ENCODE measurements at places on chromosomes 7 and 10. TPM values are rescaled to one million over a fixed set of nuclear protein-coding genes. Genes with fewer than 3 reads are reported as not detected.

The SLC29A3 gene
- total RNA-seq, result 5.9 TPM

The IFRD1 gene
- total RNA-seq, result 45.7 TPM

DNA sequence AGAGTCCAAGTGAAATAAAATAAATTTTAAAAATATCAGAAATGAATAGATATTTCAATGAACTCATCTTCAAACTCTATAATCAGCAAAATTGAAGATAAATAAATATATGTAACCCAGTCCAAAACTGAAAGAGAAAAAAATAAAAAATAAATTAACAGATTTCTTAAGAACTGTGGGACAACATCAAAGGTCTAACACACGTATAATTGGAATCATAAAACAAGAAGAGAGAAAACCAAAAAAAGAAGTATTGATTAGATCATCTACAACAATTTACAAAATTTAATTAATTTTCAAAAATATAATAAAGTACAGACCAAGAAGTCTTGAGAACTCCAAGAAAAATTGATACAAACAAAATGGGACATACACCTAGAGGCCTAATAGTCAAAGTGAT lies 625.8 kb upstream of the SORCS1 start:
- no peak overlapping the region for H3K27ac ChIP-seq
- no peak overlapping the region for H3K4me3 ChIP-seq
- DNase-seq, result no peak
- H3K27me3 ChIP-seq, result peaks cover 3% of the 10 kb centered on the region
- H3K36me3 ChIP-seq, result no peaks in the 10 kb centered on the region

- H3K4me1 ChIP-seq, result no peaks in the 10 kb centered on the region
- no peak overlapping the region for H3K4me3 ChIP-seq
- H3K27me3 ChIP-seq, result no peaks in the 10 kb centered on the region
- no peak for DNase-seq
These were observed 486.5 kb downstream of the CALN1 start for GRCh38 chr7:71925663-71926062.

GRCh38 chr10:47438857-47439474 lies 44.9 kb downstream of the ANXA8 start:
- H3K4me1 ChIP-seq, result no peaks in the 10 kb centered on the region
- H3K4me3 ChIP-seq, result no peak overlapping the region
- H3K36me3 ChIP-seq, result no peaks in the 10 kb centered on the region
- H3K27me3 ChIP-seq, result no peaks in the 10 kb centered on the region
- no peak overlapping the region for H3K27ac ChIP-seq

GRCh38 chr10:35136263-35136815 lies 9.7 kb downstream of the CREM start:
- no peaks in the 10 kb centered on the region for H3K4me1 ChIP-seq
- H3K27me3 ChIP-seq, result no peaks in the 10 kb centered on the region
- no peaks in the 10 kb centered on the region for H3K36me3 ChIP-seq
- H3K4me3 ChIP-seq, result no peak overlapping the region
- H3K27ac ChIP-seq, result no peak overlapping the region

DNA sequence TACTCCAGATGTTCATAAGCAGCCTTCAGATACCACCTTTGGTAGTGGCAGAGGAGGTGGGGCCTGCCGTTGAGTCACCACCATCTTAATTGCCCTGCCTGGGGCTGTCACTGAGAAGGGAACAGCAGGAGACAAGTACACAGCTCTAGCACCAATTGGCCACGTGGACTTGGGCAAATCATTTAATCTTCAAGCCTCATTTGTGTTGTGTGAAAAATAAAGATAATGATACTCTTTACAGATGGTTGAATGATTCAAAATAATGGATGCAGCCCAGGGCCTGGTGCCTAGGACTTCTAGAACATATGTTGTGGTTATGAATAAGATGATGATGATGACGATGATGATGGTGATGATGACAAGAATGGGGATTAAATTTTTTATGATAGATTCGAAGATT lies 111.9 kb upstream of the ADAM12 start:
- no peaks in the 10 kb centered on the region for H3K4me1 ChIP-seq
- no peak overlapping the region for H3K4me3 ChIP-seq
- no peak overlapping the region for H3K27ac ChIP-seq
- no peaks in the 10 kb centered on the region for H3K36me3 ChIP-seq
- peak; percentile 68 for DNase-seq

The CFAP58 gene
- 0.83 TPM for total RNA-seq

DNA sequence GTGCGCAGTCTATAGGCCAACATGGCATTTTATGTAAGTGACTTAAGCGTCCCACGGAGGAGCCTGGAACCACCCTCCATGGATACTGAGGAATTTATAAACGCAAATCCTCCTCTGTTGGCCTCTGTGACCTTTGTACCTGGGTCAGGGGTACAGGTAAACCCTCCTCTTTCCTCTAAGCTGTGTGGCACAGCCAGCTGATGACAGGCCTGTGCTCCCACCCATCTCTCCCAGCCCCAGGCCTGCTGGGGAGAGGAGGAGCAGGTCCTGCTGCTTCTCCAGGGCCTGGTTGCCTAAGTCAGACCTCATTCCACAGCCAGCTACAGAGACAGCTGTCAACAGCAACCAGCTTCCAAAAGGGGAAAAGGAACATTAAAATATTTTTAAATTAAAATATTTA lies 5.0 kb downstream of the AVPI1 start:
- no peak for DNase-seq
- no peaks in the 10 kb centered on the region for H3K27me3 ChIP-seq
- no peak overlapping the region for H3K4me3 ChIP-seq
- peaks cover 28% of the 10 kb centered on the region for H3K36me3 ChIP-seq
- H3K27ac ChIP-seq, result peak overlapping the region; percentile 40

DNA sequence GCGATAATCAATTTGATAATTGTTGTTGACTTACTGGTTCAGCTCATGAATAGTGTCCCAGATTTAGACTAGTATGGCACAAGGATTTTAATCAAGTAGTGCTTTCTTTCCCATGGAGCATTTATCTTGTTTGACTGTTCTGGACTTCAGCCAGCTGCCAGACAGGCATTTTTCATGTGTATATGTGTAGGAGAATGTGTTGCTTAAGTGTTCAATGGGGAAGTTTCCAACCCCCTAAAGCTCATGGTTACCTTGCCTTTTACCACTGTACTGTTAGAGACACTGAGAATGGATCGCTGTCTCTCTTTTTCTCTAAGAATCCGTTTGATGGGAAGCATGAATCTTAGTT lies 103.9 kb downstream of the LRRC4 start:
- no peak for DNase-seq
- no peak overlapping the region for H3K4me3 ChIP-seq
- no peak overlapping the region for H3K27ac ChIP-seq
- no peaks in the 10 kb centered on the region for H3K27me3 ChIP-seq
- no peaks in the 10 kb centered on the region for H3K4me1 ChIP-seq

GRCh38 chr10:133131734-133132472 lies 28.1 kb upstream of the KNDC1 start:
- H3K27me3 ChIP-seq, result no peaks in the 10 kb centered on the region
- H3K36me3 ChIP-seq, result no peaks in the 10 kb centered on the region
- H3K4me3 ChIP-seq, result no peak overlapping the region
- no peak overlapping the region for H3K27ac ChIP-seq

- no peaks in the 10 kb centered on the region for H3K36me3 ChIP-seq
- H3K27ac ChIP-seq, result no peak overlapping the region
- no peak overlapping the region for H3K4me3 ChIP-seq
- peaks cover 70% of the 10 kb centered on the region for H3K4me1 ChIP-seq
- H3K27me3 ChIP-seq, result no peaks in the 10 kb centered on the region
- peak; percentile 87 for DNase-seq
These were observed 3.5 kb upstream of the ADIRF start for GRCh38 chr10:86964847-86965190.

- H3K4me3 ChIP-seq, result no peak overlapping the region
- no peak for DNase-seq
- H3K4me1 ChIP-seq, result peaks cover 16% of the 10 kb centered on the region
- no peaks in the 10 kb centered on the region for H3K27me3 ChIP-seq
These were observed 146.4 kb downstream of the RPS24 start for GRCh38 chr10:78179886-78180705.

GRCh38 chr10:34260904-34261303 lies 554.2 kb downstream of the PARD3 start:
- no peak for DNase-seq
- no peak overlapping the region for H3K4me3 ChIP-seq
- no peaks in the 10 kb centered on the region for H3K36me3 ChIP-seq
- no peaks in the 10 kb centered on the region for H3K27me3 ChIP-seq

DNA sequence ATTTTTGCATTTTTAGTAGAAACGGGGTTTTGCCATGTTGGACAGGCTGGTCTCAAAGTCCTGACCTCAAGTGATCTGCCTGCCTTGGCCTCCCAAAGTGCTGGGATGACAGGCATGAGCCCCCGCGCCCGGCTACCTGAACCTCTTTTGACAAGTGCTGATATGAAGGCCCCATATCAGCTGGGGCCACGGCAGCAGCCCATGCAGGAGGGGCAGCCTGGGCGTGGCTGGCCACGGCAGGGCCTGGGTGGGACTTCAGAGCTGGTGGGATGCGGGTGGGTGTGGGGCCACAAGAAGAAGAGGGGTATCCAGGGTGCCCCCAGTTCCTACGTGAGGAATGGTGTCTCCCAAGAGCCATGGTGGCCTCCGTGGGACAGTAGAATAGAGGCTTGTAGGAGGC lies 6.9 kb downstream of the LRRC27 start:
- H3K27ac ChIP-seq, result no peak overlapping the region
- H3K27me3 ChIP-seq, result no peaks in the 10 kb centered on the region
- no peak for DNase-seq
- peaks cover 3% of the 10 kb centered on the region for H3K4me1 ChIP-seq
- H3K4me3 ChIP-seq, result no peak overlapping the region

DNA sequence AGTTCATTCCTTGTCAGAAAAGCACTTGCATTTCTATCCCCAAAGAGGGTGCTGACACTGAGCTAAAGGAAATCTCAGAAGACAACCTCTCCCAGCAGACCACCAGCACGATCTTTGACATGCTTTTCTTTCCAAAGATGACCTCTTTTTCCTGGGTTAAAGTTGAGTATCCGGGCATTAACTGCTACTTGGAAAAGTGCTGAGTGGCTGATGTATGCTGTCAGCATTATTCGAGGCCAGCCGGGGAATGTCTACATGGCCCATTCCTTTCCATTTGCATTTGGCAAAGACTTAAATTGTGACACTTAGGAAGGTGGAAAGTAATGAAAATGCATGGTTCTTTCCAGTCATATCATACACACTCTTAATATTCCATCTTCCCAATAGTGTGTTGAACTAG lies 90.6 kb upstream of the SKAP2 start:
- H3K4me1 ChIP-seq, result no peaks in the 10 kb centered on the region
- H3K4me3 ChIP-seq, result no peak overlapping the region
- no peaks in the 10 kb centered on the region for H3K36me3 ChIP-seq
- no peak overlapping the region for H3K27ac ChIP-seq

The PRLHR gene
- 1.9 TPM for total RNA-seq

DNA sequence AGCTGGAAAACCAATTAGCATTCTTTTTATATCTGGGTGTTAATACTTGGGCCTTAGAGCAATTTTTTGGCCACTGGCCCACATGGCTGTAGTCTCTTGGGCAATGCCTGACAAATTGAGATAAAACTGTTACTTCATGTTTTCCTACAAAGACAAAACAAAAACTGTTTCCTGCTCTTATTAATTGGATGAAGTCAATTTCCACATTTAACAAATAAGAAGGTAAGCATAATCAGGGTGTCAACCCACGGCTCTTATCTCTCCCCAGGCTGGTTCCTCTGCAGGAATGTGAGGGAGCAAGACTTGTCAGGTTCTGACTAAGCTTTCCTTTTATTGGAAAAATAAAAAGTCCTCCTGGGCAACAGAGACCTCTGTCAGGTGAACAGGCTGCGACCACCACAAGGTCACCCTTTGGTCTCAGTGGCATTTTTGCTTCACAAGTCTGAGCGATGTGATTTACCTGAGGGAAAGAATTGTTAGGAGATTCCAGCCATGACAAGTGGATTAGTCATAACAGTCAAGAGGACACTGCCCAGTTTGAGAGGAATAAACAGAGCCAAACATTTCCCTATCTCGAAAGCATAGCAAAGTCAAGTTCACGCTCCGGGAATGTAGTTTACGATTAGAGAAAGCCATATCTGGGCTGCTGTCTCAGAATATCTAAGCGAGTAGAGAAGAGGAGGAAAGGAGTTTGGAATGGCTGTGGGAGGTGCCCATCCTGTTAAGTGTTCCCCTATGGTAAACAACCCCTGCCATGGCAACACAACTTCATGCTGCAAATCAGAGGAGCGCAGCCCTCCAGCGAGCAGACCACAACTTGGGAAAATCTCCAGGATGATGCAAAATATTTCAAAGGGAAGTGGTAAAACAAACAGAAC lies 144.4 kb downstream of the TES start:
- H3K36me3 ChIP-seq, result no peaks in the 10 kb centered on the region
- H3K4me1 ChIP-seq, result peaks cover 54% of the 10 kb centered on the region
- H3K27ac ChIP-seq, result peak overlapping the region; percentile 87
- peak overlapping the region; percentile 6 for H3K4me3 ChIP-seq

DNA sequence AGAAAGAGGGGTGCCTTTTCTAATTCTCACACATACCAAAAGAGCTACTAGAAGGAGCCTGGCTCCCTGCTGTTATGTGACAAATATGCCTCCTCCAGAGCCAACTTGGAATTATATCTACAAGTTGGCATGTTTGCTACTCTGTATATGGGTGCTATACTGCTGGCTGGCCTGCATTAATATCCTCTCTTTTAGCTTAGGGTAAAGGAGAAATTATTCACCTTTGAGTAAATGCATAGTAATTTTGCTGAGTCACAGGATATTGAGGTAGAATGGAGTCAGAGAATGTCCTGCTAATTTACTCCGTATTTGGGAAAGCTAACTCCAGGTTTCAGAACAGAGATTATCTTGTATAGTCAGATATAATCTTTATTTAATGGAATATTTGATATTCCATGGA lies 24.2 kb upstream of the LIPN start:
- no peak overlapping the region for H3K4me3 ChIP-seq
- no peak overlapping the region for H3K27ac ChIP-seq
- no peak for DNase-seq

The LRRC4 gene
- 1.3 TPM for total RNA-seq

DNA sequence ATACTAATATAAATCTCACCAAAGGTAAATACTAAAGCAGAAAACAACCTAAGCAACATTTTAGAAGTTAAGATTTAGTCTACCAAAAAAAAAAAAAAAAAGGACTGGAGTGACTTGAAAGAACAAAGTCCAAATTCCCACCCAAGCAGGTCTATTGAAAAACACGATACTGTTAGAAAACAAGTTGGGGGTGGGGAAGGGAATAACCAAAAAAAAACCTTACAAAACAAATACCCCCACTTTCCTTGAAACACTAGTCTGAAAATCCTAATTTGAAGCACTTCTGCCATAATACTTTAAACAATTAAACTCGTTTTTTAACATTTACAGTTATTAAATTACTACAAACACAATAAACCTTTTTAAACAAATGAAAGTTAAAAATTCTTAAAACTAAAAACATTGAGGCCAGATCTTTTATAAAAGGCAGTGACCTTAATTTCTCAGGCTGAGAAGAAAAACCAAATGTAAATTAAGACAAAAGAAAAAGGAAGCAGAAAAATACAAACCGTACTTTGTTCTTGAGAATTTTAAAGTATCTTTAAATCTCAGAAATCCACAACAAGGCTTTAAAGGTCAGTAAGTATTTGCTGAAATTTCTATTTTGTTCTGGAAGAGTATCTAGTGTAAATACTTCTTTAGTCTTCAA lies 135.1 kb downstream of the NRBF2 start:
- H3K27me3 ChIP-seq, result no peaks in the 10 kb centered on the region
- H3K4me1 ChIP-seq, result peaks cover 37% of the 10 kb centered on the region
- peak overlapping the region; percentile 61 for H3K4me3 ChIP-seq
- peak overlapping the region; percentile 88 for H3K27ac ChIP-seq
- DNase-seq, result no peak
- no peaks in the 10 kb centered on the region for H3K36me3 ChIP-seq

- no peak for DNase-seq
- H3K36me3 ChIP-seq, result no peaks in the 10 kb centered on the region
- no peaks in the 10 kb centered on the region for H3K4me1 ChIP-seq
- H3K4me3 ChIP-seq, result no peak overlapping the region
These were observed 200.9 kb downstream of the MBL2 start for GRCh38 chr10:52571516-52572182.
